ENCODE measurements at places on chromosomes 7 and 10.

- DNase-seq = no peak
Observed at GRCh38 chr10:99042051-99042771, 193.4 kb downstream of the HPSE2 start.

DNA sequence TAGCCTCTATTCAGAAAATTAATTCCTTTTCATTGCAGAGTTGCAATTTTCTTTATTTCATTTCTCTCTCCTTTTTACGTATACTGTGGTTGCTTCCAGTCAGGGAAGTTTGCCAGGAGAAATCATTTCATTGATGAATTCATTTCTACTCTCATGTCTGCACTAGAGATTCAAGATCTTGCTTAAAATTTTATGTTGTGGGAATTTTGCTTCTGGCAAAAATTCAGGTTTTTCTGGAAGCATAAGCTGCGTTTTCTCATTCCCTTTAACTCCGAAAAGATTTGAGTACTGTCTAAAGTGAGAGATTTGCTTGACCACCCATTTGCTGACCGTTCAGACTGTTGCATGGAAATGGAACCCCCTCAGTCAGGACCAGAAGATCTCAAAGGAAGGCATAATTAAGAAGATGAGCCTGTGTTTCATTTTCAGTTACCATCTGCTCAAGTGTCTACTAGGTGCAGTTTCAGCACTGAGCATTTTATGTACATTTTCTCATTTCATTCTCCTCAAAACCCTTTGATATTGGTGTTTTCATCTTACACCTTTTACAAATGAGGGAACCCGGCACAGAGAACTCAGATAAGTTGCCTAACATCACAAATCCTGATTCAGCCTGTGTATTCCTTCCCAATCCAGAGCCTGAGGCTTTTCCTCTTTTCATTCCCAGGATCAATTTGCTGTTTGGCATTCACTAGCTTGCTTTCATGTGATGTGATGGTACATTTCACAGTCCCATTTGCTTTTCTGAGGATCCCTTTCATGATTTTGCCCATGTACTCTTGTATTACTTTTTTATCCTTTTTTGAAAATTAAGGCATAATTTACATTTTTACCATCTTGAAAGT, 3.9 kb downstream of the PTPRZ1 start:
- DNase-seq = no peak

DNA sequence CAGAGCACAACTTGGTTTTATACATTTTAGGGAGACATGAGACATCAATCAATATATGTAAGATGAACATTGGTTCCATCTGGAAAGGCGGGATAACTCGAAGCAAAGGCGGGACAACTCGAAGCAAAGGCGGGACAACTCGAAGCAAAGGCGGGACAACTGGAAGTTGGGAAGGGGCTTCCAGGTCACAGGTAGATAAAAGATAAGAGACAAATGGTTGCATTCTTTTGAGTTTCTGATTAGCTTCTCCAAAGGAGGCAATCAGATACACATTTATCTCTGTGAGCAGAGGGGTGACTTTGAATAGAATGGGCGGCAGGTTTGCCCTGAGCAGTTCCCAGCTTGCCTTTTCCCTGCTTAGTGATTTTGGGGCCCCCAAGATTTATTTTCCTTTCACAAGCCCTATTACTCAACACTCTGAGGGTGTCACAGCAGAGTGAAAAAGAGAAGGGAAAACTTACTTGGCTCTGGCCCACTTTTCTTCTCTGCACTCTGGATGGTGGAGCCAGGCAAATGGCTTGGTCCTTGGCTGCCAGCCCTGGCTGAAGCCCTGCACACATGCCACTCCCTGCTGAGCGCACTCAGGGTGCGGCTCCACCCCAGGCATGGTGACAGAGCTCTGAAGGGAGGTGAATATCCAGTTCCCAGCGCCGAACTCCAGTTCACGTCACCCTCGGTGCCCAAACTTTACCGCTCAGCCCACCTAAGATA, 46.7 kb downstream of the PARD3 start:
- peak; percentile 54 for DNase-seq

DNA sequence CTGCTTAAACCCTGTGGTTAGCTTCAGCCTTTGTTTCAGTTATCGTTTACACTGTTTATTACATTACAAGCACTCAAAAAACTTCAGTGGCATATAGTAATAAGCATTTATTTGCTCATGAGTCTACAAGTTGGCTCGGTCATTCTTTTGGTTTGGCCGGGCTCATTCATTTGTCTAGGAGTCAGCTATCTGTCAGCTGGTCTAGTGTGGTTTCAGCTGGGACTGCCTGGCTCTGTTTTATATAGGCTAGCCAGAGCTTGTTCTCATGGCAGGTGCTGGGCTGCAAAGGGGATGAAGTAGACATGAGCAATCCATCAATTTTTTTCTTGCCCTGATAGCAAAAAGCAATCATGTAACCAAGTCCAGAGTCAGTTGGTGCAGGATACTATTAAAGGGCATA, 103.6 kb downstream of the MKLN1 start:
- DNase-seq = peak; percentile 76

DNA sequence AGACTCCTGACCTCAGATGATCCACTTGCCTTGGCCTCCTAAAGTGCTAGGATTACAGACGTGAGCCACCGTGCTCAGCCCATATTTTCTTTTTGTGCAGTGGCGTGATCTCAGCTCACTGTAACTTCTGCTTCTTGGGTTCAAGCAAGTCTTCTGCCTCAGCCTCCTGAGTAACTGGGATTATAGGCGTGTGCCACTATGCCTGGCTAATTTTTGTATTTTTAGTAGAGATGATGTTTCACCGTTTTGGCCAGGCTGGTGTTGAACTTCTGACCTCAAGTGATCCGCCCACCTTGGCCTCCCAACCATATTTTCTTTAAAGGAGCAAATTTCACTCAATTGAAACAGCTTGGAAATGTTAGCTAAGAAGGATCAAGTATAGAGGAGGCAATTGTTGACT, 16.5 kb downstream of the GBF1 start:
- DNase-seq = no peak

GRCh38 chr7:75971961-75972763, 22.2 kb downstream of the TMEM120A start:
- no peak for DNase-seq

DNA sequence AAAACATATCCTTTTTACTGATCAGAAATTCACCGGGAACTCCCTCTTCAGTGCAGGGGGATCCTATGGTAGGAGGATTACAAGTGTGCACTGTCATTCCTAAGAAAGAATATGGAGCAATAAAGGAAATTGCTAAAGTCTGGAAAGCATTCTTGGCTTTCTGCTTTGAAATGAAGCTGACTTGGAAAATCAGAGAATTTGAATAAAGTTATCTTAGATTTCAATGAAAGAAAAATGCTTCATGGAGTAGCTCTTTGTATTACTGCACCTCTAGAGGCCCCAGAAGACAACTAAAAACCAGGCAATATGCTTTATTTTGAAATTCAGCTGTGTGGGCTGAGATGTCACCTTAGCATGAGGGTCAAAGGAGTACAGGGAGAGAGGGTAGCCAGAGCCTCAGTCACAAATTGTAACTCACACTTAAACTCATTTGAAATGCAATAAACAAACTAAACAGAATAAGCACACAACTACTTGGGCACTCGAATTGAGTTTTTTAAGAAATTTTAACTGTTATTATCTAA, 102.5 kb downstream of the IMMP2L start:
- no peak for DNase-seq

DNA sequence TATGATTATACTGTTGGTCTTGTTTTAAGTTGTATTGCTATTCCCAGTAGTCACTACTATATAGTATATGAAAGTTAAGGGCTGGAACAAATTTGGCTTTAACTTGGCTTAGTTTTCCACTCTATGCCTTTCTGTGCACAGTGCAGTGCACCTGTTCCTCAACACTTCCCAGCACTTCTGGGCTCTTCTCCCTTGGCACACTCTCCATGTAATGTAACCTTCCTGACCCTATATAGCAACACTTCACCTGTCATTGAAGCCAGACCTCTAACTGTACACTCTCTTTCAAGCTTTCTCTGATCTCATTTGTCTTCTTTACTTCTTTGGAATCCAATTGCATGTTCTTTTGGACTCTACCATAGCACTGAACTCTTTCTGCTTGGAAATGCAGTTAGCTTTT, 83.9 kb upstream of the SMIM30 start:
- DNase-seq = no peak

DNA sequence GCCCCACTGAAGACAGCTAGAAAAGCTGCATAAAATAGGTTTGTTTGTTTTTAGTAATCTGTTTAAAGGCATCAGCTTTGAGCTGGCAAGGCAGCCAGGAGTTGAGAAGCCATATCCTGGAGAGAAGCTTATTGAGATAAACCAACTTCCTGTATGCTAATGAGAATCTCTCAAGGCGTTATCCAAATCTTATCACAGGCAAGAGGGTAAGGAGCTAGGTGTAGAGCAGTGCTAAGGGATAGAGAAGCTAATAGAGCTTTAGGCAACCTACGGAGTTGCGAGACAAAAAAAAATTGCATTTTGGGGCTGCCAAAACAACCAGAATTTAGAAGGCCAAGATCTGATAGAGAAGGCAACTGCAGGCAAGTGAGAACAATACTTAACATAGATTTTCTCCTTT, 641.6 kb downstream of the SH2D4B start:
- no peak for DNase-seq

- no peak for DNase-seq
Observed at GRCh38 chr10:106652279-106652678, 512.2 kb downstream of the SORCS1 start.

- peak; percentile 26 for DNase-seq
Observed at GRCh38 chr10:15518250-15518649, 147.2 kb upstream of the FAM171A1 start.

DNA sequence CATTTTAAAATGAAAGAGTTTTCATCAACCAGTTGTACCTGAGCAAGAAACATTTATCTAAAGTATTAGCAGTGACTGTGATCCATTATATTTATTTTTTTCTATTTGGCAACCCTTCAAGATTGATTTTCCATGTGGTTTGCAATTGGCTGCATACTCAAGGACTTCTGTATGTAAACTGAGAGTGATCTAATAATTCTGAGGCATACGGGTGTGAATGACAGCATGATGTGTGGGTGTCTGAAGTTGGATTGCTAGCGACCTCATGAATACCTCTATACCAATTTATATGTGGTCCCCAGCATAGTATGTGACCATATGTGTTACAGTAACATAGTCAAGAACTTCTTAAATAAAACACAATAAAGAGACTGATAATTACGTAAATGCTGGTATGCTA, 8.2 kb upstream of the MPP7 start:
- no peak for DNase-seq

DNA sequence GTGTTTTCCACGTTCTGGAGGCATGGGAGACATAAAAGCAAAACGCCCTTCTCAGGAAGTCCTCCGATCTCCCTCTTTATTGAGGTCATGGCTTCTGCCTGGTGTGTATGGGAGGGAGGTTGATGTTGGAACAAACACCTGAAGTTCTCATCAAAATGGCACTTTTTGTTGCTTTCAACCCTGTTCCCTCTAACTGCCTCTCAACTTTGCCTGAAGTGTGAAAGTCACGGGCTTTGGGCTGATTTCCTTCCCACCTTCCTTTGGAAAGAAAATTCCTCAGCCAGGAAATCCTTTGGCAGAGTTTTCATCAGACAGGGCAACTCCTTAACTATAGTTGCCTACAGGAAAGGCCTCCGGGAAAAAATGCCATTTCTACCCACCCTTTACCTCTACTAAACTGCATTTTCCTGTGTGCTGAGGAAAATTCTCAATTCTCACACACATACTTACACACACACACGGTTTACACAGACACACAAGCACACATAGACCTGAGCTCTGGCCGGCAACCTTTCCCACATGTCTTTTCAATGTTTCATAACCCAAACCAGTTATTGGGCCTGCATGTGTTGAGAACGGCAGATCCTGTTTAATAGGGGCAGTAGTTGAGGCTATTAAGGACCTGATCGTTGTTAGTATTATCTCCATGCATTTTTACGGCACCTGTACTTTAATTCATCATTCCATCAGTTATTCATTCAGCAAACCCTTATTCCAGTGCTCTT, 36.4 kb downstream of the CYP17A1 start:
- DNase-seq = no peak

Measured in stromal cell of bone marrow (primary cell).